RKO (cell line): ENCODE measurements at places on chromosomes 3 and 15.
A peak's percentile ranks its signal among the peaks of the same experiment; 100 is the strongest.

GRCh38 chr15:62783303-62783957, 259.1 kb upstream of the TPM1 start:
- no peak for DNase-seq

DNA sequence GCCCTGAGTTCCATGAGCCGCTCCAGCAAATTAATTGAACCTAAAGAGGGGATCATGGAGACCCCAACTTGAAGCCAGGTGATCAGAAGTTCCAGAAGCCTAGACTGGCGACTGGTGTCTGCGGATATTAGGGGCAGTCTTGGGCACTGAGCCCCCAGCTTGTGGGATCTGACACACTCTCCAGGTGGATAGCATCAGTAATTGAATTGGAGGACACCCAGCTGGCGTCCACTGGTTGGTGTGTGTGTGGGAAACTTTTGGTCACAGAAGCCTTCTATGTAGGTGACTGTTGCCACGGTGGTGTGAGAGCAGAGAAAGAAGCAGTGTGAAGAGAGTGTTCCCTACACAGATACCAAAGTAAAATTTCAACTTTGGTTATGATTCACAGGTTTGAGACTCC, 106.0 kb upstream of the ADPGK start:
- DNase-seq: no peak

DNA sequence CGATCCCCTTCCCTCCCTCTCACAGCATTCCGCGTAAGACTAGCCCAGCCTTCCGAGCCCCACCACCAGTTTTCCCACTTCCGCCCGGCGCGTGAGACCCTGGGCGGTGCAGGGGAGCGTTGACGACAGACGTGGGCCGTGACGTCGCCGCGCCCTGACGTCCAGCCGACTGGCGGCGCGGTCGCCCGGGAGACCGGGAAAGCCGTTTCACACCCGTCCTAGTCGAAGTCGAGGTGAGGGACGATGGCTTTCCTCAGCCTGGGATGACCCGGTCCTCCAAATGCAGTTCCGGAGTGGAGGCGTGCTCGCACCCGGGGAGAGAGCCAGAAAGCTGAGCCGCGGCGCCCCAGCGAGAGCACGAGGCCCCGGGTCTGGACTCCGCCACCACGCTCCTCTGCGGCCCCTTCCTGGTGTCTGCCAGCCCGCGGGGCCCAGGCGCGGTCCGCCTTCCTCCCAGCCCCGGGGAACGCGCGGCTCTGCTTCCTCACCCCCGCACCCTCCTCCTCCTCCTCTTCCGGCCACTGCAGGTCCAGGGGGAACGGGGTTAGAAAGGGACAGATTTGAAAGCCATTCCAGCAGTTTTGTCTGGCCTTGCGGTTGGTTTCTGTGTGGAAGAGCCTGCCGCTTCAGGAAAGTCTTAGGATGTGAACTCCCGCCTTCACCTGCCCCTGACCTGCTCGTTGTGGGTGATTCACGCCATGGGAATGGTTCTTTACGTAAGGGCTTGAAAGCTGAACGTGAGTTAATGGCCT, at the start of gene LEKR1:
LEKR1 (plus strand) TSS at position 210 of the 752 bp plus-strand sequence. CDS start 2,977 bp downstream, outside the sequence.
- peak; percentile 89 for DNase-seq

- DNase-seq: no peak
Observed at GRCh38 chr15:57476533-57476975, 100.2 kb downstream of the CGNL1 start.

GRCh38 chr15:82124331-82125263, 78.8 kb upstream of the MEX3B start:
- no peak for DNase-seq

DNA sequence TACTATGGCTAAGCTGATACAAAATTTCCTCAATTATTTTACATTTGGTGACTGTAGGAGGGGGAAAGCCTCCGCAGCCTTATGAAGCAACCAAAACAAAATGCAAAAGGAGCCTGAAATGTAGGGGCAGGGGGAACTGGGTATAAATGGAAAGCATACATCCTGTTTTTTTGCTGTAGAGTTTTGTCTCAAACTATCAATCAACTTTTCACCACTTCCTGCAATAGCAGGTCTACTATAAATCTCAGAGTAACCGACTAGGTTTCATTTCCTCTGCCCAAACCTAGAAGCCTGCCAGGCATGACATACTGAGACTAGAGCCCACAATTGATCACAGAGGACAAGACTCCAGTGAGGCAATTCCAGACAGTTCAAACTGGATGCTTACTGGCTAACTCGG, 91.3 kb downstream of the SHQ1 start:
- DNase-seq: no peak

- DNase-seq: no peak
Observed at GRCh38 chr3:32424581-32425250, 33.1 kb downstream of the CMTM7 start.

- no peak for DNase-seq
Observed at GRCh38 chr3:177781686-177782161, 584.4 kb upstream of the TBL1XR1 start.
